ENCODE measurements at places on chromosomes 11 and 22.

- no peak overlapping the region for H3K4me3 ChIP-seq
- no peaks in the 10 kb centered on the region for H3K36me3 ChIP-seq
- H3K27ac ChIP-seq, result no peak overlapping the region
- no peak for DNase-seq
These were observed 79.1 kb downstream of the MORC2 start for GRCh38 chr22:30889268-30889995.

DNA sequence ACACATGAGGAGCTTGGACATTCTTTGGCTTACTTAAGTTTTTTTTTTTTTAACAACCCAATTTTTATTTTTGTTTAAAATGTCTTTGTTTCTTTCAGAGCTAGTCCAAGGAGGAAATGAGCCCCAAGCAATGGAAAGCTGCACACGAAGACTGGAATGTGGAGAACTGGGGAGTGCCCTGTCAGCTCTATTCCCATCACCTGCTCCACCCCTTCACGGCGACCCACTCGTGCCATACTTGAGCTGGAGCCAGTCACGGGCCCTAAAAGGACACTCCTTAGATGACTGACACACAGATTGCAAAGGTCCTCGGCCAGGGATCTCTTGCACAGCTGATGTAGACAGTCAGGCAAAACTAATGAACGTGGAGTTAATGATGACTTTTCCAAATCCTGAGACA, 10.6 kb upstream of the SLC25A18 start:
- no peaks in the 10 kb centered on the region for H3K27me3 ChIP-seq
- no peaks in the 10 kb centered on the region for H3K36me3 ChIP-seq
- no peak overlapping the region for H3K4me3 ChIP-seq
- no peaks in the 10 kb centered on the region for H3K4me1 ChIP-seq
- no peak for DNase-seq

DNA sequence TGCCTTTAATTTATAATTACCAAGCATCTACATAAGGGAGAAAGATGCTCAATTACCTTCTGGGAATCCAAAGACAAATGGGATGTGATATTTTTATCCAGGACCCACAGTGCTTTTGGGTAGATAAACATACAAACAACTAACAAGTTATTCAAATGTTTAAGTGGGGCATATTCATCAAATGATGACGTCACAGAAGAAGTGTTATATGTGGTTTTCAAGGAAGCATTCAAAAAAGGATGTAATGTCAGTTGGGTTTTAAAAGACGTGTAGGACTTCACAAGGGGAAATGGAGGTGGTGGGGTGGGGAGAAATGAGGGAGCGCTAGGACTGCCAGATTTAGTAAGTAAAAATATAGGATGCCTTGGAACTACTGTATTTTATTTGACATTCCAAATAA, 915.9 kb downstream of the KCNA4 start:
- no peaks in the 10 kb centered on the region for H3K36me3 ChIP-seq
- no peak overlapping the region for H3K27ac ChIP-seq
- no peak overlapping the region for H3K4me3 ChIP-seq
- DNase-seq, result no peak
- no peaks in the 10 kb centered on the region for H3K4me1 ChIP-seq

DNA sequence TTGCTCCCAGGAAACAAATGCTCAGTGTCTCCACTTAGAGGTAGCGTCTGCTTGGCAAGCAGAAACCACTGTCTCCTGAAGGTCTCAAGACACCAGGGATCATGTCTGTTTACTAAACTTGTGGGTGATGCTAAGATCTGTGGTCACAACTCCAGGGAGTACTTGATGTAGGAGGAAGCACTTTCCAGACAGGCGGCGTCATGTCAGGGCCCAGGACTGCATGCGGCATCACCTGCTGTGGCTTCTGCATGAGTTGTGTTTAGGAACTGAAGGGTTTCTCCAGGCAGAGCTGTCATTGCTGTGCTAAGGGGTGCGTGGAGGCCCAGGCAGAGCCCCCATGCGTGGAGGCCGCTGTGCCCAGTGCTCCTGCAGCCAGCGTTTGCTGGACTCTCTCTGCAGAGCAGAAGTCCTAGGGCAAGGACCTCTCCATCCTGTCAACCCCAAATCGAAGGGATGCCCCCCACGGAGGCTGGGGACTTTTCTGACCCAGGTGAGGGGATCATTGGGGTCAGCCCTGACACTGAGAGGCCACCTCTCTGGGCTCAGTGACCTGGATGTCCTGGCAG, 8.1 kb upstream of the PANX2 start:
- no peak overlapping the region for H3K27ac ChIP-seq
- no peaks in the 10 kb centered on the region for H3K36me3 ChIP-seq
- no peaks in the 10 kb centered on the region for H3K4me1 ChIP-seq
- H3K27me3 ChIP-seq, result no peaks in the 10 kb centered on the region
- no peak overlapping the region for H3K4me3 ChIP-seq
- no peak for DNase-seq

DNA sequence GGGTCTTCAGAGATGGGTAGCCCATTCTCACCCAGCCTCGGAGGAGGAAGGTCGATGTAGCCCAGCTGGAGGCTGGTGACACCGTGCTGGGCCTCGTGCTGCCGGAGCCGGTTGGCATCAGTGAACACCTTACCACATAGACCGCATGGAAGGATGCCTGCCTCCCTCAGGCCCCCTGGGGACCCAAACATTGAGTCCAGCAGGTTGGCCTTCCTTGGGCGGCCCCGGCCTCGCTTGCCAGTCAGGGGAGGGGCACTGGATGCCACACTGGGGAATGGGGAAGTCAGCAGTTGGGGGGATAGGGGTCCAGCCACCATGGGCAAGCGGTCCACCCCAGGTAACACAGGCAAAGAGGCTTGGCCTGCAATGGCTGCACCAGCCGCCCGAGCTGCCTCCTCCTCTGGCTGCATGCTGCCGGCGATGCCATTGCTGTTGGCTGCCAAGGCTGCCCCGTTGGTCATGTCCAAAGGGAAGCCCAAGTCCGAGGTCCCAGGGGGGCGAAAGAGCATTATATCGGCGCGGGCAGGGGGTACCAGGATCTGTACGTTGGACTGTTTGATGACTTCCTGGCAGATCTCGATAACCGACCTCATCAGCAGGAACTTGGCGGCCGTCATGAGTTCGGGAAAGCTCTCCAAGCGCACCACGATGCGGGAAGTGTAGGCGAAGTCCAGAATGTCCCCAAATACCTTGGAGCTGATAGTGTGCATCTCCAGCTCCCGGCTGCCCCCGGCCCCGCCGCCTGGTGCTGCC, 1.4 kb downstream of the PATZ1 start:
- H3K4me3 ChIP-seq, result peak overlapping the region; percentile 73
- no peaks in the 10 kb centered on the region for H3K27me3 ChIP-seq
- H3K4me1 ChIP-seq, result peaks cover 58% of the 10 kb centered on the region
- H3K36me3 ChIP-seq, result no peaks in the 10 kb centered on the region

GRCh38 chr11:34105079-34105956, at the start of gene NAT10:
NAT10 (plus strand) TSS chr11:34105629; CDS start chr11:34108226, 2,597 bp downstream.
- H3K36me3 ChIP-seq, result peaks cover 24% of the 10 kb centered on the region
- H3K4me3 ChIP-seq, result peak within 1 kb of the TSS; percentile 68
- peaks cover 21% of the 10 kb centered on the region for H3K4me1 ChIP-seq
- H3K27me3 ChIP-seq, result no peaks in the 10 kb centered on the region
- DNase-seq, result peak; percentile 97
- peak within 1 kb of the TSS; percentile 83 for H3K27ac ChIP-seq

GRCh38 chr11:65560555-65561418, 2.6 kb upstream of the LTBP3 start:
- no peak overlapping the region for H3K4me3 ChIP-seq
- H3K27me3 ChIP-seq, result no peaks in the 10 kb centered on the region
- DNase-seq, result no peak
- H3K36me3 ChIP-seq, result no peaks in the 10 kb centered on the region
- peak overlapping the region; percentile 98 for H3K27ac ChIP-seq

DNA sequence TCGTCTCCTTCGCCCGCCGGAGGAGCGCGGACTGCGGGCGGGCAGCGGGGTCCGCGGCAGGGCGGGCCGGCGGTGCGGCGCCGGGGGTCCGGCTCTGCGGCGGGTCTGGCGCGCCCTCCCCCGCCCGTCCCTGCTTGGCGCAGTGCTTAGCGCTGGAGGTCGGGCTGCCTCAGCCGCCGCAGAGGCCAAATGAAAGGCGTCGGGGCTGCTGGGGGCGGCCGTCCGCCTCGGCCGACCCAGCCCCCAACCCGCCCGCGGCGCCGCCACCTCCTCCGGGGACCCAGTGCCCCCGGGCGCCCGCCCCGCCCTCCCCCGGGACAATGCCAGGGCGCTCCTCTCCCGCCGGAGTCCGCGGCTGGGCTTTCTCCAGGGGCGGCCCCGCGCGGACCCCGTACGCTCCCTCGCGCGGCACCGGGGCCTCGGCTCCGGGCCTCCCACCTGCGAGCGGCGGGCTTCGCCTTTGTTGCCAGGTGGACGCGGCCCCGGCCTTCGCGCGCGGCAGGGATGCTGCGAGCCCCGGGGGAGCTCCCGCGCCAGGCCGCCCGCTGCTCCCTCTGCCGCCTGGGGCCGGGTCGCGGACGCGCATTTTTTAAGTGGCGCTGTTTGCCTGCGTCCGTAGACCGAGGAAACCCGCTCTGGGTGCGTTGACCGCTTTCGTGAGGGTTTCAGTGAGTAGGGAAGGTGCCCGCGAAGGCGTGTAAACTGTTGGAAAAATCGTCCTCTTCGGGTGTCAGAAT, 583 bp downstream of the APLP2 start:
- H3K4me3 ChIP-seq, result peak overlapping the region; percentile 99
- DNase-seq, result no peak
- no peaks in the 10 kb centered on the region for H3K27me3 ChIP-seq
- H3K4me1 ChIP-seq, result peaks cover 21% of the 10 kb centered on the region
- H3K36me3 ChIP-seq, result no peaks in the 10 kb centered on the region
- H3K27ac ChIP-seq, result peak overlapping the region; percentile 90

DNA sequence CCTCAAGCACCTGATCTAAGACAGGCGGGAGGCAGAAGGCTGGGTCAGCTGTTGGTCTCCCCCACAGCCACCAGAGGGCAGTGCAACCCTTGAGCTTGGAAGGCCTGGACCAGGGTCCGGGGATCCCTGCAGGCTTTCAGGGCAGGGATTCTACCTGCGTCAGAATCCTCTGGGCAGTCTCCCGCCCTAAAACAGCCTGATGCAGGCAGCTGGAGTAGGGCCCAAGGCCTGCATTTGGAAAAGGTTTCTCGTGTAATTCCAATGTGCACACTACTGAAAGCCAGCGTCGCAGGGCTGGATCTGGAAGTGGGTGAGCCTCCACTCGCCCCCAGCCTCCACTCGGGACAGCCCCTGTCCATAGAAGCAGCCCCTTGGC, 31.8 kb downstream of the BID start:
- no peaks in the 10 kb centered on the region for H3K27me3 ChIP-seq
- no peak overlapping the region for H3K4me3 ChIP-seq
- H3K36me3 ChIP-seq, result no peaks in the 10 kb centered on the region
- H3K4me1 ChIP-seq, result peaks cover 6% of the 10 kb centered on the region
- no peak for DNase-seq
- H3K27ac ChIP-seq, result no peak overlapping the region

DNA sequence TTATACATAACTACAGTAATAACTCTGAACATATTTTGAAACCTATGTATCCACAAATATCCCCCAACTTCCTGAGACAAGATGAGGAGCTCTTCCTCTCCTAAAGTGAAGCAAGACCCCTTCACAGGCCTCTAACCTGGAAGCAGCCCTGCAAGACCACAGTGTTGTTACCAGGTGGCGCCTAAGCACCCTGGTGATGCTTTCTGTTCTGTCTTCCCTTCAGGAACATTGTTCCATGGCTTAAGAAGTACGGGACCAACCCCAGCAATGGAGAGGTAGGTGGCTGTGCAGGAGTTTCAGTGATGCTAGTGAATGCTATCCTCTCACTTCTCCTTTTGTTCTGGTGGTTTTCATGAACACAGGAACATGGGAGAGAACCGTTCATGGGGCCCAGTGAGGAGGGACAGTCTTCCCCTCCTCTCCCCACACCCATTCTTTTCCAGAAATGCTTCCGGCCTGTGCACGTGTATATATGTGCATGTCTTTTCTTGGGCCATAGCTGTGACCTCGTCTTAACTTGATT, 6.4 kb downstream of the PPIL2 start:
- no peaks in the 10 kb centered on the region for H3K36me3 ChIP-seq
- DNase-seq, result no peak
- H3K4me1 ChIP-seq, result peaks cover 10% of the 10 kb centered on the region
- H3K4me3 ChIP-seq, result no peak overlapping the region
- no peak overlapping the region for H3K27ac ChIP-seq
- H3K27me3 ChIP-seq, result no peaks in the 10 kb centered on the region

GRCh38 chr11:62435846-62436660, 17.2 kb downstream of the SCGB1A1 start:
- H3K36me3 ChIP-seq, result no peaks in the 10 kb centered on the region
- no peak for DNase-seq
- H3K4me3 ChIP-seq, result no peak overlapping the region
- no peaks in the 10 kb centered on the region for H3K27me3 ChIP-seq
- H3K4me1 ChIP-seq, result peaks cover 47% of the 10 kb centered on the region

DNA sequence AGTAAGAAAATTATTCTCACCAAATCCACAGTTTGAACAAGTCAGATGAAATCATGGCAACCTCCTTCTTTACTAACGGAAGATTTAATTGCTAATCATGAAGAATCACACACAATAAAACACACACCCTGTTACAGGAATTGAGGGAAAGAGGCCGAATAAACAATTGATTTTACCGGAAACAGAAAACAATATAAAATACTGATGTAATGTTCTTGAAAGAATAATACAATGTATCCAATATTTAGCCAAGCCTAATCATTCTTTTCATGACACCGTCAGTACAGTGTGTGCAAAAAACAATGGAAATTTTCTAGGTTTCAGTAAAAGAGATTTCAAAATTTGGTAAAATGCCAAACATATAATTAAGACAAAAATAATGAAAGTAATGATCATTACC, 23.4 kb downstream of the ASRGL1 start:
- H3K27ac ChIP-seq, result no peak overlapping the region
- no peaks in the 10 kb centered on the region for H3K4me1 ChIP-seq
- H3K27me3 ChIP-seq, result no peaks in the 10 kb centered on the region
- H3K4me3 ChIP-seq, result no peak overlapping the region
- H3K36me3 ChIP-seq, result no peaks in the 10 kb centered on the region

DNA sequence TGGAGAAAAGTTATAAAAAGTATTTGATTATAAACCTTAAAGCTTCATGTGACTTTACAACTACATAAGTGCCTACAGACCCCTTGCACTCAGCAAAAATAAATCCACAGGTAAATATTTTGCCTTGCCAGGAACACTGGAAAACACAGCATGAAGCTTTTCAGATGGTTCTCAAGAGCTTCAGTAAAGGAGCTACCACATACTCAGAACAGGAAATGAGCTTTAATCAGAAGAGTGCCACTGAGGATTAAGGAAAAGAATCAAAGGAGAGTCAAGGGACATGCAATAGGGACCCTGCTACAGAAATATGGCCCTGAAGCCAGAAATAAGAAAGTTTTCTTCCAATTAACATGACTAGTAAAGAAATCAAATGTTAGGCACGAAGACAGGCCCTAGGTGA, 1.2 kb downstream of the CASP1 start:
- no peaks in the 10 kb centered on the region for H3K27me3 ChIP-seq
- H3K36me3 ChIP-seq, result no peaks in the 10 kb centered on the region
- no peak for DNase-seq
- peaks cover 18% of the 10 kb centered on the region for H3K4me1 ChIP-seq
- H3K27ac ChIP-seq, result peak overlapping the region; percentile 75
- H3K4me3 ChIP-seq, result peak overlapping the region; percentile 37

All from vagina (tissue), 2 donors.